ENCODE measurements at places on chromosomes 1 and 21. TPM values are rescaled to one million over a fixed set of nuclear protein-coding genes. Genes with fewer than 3 reads are reported as not detected.

The NR1I3 gene
- total RNA-seq: 0.55 TPM

The LRRIQ3 gene
- not detected for total RNA-seq

The EDEM3 gene
- total RNA-seq: 67.2 TPM

The NUP210L gene
- not detected for total RNA-seq

The HIVEP3 gene
- 1.8 TPM for total RNA-seq

The NPR1 gene
- total RNA-seq: 6.5 TPM

- no peak for DNase-seq
Measured at GRCh38 chr1:59057796-59058195, 239.1 kb upstream of the FGGY start.

DNA sequence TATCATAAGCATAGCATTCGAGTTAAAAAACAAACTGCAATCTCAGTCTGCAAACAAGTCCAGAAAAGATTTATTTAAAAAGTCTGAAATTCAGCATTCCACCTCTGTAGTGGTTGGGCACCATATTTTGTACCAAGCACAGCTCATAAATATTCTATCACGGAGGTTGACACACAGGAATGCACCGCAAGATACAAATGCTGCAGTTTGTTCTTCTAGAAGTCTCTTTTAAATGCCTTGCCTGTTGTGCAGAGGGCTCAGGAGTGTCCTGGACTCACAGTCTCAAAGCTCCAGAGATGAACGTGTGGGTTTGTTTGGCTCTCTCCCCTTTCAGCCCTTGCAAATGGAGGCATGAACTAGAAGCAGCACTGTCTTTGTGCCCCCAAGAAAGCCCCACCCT lies 212.4 kb upstream of the USP24 start:
- DNase-seq: no peak

DNA sequence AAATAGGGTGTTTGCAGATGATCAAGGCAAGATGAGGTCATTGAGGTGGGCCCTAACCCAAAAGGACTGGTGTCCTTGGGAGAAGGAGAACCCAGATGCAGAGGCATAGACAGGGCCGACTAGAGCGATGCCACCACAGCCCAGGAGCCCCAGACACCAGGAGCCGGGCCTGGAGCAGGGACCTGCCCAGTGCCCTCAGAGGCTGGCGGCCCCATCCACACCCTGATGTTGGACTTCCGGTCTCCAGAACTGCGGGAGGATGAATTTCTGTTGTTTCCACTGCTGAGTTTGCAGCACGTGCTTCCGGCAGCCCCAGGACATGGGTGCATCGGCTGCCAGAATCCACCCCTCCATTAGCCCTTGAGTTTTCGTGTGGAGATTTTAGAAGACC lies 7.2 kb upstream of the ACTRT2 start:
- no peak for DNase-seq

DNA sequence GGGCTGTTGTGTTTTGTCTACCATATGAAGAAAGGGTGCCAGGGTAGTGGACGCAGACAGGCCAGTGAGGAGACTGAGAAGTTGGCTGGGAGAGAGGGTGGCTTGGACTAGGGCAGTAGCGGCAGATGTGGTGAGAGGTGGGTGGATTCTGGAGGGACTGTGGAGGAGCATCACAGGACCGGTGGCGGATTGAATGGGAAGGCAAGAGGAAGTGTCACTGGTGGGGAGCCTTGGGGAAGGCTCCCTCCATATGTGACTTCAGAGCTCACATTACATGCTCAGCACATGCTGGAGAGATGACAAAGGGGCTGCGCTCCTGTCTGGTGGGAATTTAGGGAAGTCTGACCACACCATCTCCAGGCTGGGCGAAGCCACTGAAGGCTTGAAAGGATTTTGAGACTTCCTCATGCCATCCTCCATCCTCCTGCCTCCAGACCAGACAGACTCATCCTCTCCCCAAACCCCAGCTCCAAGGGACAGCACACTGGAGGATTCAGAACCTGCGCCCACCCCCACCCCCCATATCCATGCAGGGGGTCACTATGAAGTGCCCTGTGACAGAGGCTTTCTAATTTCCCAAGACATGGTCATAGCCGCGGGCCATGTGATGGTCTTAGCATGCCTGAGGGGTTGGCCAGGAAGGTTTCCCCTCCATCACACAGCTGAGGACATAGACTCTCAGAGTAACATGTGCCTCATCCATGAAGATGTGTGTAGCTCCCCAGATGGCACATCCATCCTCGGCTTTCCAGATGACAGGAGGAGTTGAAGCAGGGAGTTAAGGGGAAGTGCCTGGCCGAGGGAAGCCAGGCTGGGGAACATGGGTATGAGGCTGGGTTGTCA lies 138.8 kb upstream of the WNT4 start:
- no peak for DNase-seq

DNA sequence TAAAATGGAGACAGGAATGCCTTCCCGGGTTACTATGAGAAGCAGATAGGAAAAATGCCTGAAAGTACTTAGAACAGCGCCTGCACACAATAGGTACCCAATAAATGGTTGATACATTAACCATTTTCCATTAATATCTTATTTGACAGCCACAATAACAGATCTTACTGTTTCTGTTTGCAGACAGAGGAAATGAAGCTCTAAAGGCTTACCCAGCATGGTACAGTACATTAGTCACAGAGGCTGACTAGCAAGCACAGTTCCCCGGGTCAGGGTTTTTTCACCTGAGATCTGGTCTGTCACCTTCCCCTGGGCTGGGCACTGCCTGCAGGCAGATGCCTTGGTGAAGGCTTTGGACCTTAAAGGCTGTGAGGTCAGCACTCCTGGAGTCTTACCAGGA lies 2.9 kb downstream of the TRIM63 start:
- DNase-seq: peak; percentile 38

- no peak for DNase-seq
Measured at GRCh38 chr1:209155546-209155945, 428.0 kb upstream of the CAMK1G start.

GRCh38 chr1:245108246-245108645 lies 46.5 kb upstream of the KIF26B start:
- no peak for DNase-seq

- peak; percentile 44 for DNase-seq
Measured at GRCh38 chr1:232084584-232085223, 458.1 kb downstream of the DISC1 start.

DNA sequence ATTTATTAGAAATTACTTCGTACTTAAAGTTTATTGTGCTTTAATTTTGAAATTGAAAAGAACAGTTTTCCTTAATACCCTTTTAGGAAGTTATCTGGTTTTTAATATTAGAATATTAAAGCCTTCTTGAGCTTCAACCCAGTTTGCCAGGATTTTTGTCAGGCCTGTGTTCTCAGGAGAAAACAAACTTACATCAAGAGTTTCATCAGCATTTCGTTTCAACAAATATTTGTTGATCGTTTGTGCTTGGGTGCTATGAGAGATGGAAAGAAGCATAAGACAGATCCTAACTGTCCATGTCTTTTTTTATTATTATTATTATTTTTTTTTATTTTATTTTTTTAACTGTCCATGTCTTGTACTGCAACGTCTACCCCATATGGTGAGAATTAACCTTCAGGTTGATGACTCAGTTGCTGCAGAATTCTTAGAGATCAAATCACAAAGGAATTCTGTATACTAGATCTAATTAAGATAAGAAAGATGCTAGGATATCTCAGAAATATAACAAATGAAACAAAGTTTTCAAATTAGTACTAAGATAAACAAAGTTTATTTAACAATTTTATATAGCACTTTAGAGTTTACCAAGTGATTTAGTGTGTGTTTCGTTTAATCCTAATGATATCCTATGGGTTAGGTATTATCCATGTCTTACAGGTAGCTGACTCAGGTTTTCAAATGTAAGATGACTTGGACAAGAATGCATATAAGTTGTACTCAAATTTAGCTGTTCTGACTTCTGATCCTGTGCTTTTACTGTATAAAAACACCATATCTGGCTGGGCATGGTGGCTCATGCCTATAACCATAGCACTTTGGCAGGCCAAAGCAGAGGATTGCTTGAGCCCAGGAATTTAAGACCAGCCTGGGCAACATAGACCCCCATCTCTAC lies 14.3 kb downstream of the FBXO28 start:
- DNase-seq: no peak

GRCh38 chr1:157286646-157287420 lies 148.6 kb upstream of the ETV3 start:
- no peak for DNase-seq

DNA sequence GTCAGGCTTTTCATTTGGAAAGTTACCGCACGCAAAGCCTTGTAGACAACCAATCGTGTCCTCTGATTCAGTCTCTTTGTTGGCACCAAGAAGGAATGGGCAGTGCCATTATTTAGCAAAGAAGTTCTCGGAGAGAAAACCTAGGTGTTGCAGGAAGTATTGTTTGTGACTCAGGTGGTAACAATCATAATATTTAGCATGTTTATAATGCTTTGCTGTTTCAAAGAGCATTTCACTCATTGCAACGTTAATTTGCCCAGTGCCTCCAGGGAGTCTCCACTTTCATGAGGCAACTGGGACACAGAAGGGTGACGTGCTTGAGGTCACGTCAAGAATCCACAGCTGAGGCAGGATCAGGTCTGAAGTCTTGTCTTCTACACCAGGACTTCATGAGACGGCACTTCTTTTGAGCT lies 31.4 kb downstream of the STPG1 start:
- DNase-seq: no peak

GRCh38 chr1:30853350-30853749 lies 55.2 kb downstream of the SDC3 start:
- no peak for DNase-seq

- no peak for DNase-seq
Measured at GRCh38 chr1:63797056-63797726, 23.4 kb downstream of the ROR1 start.

GRCh38 chr1:64356636-64357256 lies 113.2 kb upstream of the CACHD1 start:
- DNase-seq: peak; percentile 15

- no peak for DNase-seq
Measured at GRCh38 chr1:195939844-195940243, 668.4 kb downstream of the KCNT2 start.

- no peak for DNase-seq
Measured at GRCh38 chr1:237794071-237794470, 96.7 kb downstream of the ZP4 start.

GRCh38 chr1:214002472-214002871 lies 14.7 kb downstream of the PROX1 start:
- DNase-seq: peak; percentile 85

DNA sequence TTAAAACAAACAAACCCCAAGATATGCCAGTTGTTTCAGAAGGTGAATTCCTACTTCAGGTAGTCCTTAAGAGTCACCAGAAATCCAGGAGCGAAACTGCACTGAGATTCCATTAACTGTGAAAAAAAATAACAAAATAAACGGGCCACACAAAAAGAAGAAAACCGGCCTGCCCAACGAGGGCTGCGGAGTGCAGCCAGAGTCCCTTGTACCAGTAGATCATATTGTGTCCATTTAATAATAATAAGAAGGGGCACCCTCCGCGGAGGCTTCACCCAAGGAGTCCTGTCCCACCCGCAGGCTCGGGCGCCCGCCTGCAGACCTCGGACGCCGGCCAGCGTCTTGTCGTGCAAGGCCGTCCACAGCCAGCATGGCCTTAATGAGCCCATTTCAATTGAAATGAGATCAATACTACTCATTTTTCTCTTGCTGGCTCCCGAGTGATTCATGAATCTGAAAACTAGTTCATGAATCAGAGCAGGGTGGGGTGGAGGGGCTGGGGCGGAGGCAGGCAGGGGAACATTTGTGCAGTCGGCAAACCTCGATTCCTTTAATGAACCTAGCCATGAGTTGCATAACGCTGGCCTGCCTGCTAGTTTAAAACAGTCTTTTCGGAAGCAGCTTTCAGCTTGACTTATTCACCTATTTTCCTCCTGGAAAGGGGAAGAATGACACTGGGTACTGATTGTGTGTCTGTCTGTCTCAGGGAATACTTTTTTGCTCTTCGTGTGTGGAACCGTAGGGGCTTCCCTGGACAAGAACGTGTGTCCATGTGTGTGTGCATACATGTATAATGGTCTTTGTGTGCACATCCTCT lies 113.1 kb upstream of the IRF2BP2 start:
- peak; percentile 68 for DNase-seq

GRCh38 chr1:219659005-219659600 lies 46.2 kb upstream of the ZC3H11B start:
- no peak for DNase-seq

DNA sequence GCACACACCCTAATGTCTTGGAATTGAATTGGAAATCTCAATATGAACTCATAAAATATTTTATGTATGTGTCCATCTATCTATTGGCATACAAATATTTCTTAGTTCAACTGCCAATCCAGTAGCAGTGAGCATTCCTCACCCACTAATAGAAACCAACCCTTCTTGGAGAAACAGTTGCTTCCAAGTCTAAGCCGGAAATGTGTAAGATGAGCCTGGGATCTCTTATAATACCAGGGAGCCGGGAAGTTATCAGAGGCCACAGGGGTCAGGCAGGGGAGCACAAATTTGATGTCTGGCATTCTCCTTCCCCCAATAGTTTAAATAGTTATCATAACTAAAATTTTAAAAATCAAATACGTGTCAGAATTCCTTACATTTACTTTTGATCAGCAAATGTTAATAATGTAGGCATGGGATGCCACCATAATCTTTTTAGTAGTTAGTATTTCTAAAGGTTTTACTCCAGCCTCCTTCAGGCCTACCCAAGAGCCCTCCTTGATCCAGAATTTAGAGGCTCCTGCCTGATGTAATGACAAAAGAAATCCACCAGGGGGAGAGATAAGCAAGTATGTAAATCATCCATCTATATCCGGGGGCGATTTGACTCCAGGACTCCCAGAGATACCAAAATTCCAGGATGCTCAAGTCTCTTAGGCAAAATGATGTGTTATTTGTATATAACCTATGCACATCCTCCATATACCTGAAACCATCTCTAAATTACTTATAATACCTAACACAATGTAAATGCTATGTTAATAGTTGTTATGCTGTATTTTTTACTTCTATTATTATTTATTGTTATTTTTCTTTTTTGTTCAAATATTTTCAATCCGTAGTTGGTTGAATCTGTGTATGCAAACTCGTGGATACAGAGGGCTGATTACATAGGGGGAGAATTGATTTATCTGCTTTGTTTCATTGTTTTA lies 218.7 kb upstream of the COA6 start:
- DNase-seq: no peak

- peak; percentile 54 for DNase-seq
Measured at GRCh38 chr1:75908717-75909152, 23.5 kb downstream of the ASB17 start.

DNA sequence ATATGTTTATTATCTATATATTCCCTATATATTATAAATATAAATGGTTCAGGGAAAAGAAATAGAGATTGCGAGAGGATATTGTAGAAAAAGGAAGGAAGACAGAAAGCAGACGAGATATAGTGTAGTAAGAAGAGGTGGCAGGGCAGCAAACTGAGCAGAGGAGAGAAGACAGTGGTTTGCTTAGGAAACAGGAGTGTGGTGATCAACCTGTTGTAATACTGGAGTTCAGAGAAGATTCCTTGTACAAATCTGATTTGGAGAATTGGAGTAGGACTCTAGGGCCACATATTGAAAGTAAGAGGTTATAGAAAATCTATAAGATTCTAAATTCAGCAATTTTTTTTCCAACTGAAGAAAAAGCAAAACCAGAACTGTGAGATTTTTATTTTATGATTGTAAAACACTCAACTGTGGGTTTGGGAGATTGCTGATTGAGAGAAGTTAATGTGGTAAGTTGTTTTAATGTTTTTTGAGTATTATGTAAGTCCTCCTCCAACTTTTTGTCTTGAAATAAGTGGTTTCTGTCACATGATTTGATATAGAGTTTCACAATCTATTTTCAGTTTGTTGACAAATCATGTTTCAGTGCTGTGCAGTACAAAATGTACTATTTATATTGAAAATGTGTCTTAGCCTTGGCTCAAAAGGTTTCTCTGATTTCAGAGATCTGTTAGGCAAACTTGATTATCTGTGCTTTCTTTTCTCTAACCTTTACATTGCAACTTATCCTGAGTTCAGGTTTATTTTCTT lies 9.6 kb upstream of the AMY2B start:
- DNase-seq: no peak
